ENCODE measurements at places on chromosomes 4 and X.

GRCh38 chr4:147550626-147551246 lies 66.5 kb upstream of the TMEM184C start:
- no peak for DNase-seq

- DNase-seq = peak; percentile 4
These were observed 1.8 kb downstream of the SEPTIN6 start for GRCh38 chrX:119690921-119691716.

DNA sequence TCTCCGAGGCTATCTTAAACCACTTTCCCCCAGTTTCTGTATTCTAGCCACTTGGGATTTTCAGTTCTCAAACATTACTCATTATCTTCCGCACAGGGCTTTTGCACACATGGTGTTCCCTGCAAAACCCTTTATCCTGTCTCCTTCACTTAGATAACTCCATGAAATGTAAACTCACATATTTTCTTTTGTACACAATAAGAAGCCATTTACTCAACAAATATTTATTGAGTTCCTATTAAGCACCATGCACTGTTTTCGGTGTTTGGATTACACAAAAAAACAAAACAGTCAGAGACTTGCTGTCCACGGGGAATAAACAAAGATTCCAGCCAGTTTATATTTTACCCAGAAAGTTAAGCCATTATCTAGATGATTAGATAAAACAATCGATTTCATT lies 42.5 kb upstream of the UNC5C start:
- no peak for DNase-seq

DNA sequence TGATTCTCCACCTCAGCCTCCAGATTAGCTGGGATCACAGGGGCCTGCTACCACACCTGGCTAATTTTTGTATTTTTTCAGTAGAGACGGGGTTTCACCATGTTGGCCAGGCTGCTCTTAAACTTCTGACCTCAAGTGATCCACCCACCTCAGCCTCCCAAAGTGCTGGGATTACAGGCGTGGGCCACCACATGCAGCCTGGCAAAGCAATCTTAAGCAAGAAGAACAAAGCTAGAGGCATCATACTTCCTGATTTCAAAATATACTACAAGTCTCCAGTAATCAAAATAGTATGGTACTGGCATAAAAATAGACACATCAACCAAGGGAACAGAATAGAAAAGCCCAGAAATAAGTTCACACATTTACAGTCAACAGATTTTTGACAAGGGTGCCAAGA lies 12.8 kb upstream of the F8A1 start:
- DNase-seq = no peak

DNA sequence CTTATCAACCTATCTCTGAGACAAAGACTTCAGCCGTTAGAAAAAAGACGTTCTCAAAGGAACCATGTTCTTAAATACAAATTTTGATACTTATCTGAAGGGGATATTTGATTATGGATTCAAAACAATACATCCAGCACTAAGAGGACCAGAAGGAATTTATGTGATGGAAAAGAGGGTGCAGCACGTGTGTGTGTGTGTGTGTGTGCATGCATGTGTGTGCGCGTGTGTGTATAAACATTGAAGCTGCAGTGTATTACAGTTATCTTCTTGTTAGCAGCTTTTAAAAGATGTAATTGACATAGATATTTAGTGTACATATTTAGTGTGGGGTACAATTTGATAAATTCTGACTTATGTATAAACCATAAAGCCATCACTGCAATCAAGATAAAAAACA lies 44.9 kb downstream of the ANK2 start:
- no peak for DNase-seq

- no peak for DNase-seq
These were observed 23.2 kb downstream of the SMIM43 start for GRCh38 chr4:121741751-121742150.

DNA sequence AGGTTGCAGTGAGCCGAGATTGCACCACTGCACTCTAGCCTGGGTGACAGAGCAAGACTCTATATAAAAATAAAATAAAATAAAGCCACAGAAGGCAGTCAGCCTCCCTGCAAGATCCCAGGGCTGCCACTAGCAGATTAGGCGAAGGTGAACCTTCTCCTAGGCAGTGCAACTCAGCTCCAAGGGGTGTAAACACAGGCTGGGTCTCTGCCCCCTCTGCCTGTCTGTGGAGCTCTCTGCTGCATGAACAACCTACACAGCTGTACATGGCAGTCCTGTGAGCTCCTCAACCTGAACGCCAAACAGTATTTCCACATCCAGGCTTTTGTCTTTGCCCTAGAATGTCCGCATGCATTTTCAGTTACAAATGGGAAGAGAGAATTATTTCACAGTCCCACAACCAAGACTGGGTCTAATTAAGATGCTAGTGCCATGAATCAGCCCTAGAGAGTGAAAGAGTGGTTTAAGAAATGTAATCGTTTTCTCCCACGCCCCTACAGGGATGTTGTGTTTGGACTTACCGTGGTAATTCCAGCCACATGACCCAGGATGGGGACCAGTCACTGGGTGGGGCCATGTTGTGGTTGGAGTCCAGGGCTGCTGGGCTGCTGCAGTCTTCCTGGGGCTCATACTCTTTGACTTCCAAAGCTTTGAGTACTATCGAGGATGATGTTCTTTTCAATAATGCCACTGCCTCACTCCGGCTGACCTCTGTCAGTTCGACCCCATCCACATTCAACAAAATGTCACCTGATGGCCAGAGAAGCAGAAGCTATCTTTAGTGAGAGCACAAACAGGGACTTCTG lies 99.0 kb downstream of the FIP1L1 start:
- no peak for DNase-seq

DNA sequence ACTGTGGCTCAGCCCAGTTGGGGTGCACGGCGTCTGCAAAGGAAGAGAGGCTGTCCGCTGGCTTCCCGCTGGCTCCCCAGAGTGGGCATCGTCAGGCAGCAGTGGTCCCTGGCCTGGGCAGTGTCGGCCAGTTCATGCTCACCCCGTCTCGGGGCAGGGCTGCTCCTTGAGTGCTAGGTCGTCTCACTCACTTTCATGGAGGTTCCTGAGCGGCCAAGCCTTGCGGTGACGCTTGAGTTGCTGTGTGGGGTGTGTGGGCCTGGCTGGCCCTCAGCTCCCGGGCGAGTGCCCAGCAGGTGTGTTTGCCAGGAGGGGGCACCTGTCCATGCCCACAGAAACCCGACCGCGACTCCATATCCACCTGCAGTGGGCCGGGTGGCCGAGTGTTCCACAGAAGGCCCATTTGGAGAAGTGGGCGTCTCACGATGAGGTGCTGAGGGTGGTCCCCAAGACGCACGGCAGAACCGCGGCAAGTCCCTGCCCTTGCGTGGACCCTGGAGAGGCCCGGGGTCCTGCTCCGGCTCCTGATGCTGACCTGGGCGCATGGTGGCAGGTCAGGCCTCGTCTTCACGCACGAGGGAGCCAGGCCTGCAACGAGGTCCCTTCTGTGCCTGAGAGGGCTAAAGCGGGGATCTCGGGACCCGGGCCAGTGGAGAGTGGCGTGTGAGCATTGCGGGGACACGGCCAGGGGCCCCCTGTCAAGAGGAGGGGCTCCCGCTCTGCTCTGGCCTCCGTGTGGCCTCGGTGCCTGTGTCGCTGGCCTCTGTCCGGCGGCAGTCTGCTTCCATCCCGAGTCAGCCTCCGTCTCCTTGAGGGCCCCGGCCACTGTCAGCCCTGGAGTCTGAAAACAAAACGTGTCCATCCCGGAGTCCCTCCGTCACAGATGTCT lies 18.5 kb upstream of the UVSSA start:
- no peak for DNase-seq

DNA sequence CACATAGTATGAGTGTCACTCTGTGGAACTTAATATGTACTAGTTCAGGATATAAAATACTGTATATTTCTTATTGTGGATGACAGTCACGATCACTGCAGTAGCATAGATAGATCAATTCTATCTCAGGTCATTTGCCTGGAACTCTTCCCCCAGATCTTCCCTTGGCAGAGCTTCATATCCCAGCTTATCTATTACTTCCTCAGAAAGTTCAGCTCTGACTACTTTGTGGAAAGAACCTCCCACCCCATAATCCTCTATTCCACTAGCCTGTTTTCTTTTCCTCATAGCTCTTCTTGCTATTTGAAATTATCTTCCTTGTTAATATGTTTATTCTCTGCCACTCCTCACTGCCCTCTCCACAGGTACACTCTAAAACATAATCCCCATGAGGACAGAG lies 10.9 kb downstream of the FAM241A start:
- DNase-seq = no peak

DNA sequence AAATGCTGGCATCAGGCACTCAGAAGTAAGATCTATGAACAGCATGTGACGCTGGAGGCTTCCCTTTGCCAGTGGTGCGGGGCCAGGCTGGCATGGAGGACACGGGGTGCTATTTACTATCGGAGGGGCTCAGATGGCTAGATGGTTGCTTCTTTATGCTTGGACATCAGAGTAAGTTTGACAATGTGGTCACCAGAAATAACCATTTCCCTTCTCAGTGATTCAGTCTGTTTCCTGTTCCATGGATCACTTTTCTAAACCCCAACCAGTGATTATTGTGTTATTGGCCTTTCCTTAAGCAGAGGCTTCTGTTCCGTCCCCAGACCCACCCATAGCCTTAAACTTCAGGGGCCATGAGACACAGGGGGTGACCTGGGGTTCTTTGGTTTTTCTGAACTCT lies 55.4 kb upstream of the DHX15 start:
- DNase-seq = no peak

DNA sequence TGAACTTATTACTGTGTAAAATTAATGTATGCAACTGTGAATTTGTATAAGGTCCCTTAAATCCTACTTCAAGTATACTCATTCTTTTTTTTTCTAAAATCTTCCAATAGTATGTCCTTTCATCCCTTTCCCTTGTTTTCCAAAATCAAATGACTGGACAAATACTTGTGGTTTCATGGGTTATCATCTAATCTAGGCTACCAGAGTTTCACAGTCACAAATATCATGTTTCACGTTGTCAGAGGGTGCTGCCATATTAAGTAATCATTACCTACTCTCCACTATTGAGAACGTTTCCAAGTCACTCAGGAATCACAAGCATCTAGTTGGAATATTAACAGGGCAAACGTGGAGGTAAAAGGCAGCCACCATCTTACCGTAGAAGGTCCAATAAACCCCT lies 1235.0 kb upstream of the TENM3 start:
- DNase-seq = no peak

DNA sequence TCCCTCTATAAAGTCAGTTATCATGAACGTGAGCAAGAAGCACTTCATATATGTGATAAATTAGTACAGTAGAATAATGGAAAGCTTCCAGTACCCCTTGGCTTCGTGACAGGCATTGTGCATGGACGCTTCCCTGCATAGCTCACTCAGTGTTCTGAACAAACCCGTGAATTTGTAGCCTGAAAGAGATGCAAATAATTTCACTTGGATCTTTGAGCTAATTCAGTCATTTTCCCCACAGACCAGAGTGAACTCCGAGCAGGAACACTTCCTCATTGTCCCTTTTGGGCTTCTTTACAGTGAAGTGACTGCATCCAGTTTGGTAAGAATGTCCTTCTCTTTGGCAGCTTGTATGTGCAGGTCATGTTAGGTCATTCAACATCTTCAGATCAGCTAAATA lies 50.1 kb downstream of the ADD1 start:
- no peak for DNase-seq

DNA sequence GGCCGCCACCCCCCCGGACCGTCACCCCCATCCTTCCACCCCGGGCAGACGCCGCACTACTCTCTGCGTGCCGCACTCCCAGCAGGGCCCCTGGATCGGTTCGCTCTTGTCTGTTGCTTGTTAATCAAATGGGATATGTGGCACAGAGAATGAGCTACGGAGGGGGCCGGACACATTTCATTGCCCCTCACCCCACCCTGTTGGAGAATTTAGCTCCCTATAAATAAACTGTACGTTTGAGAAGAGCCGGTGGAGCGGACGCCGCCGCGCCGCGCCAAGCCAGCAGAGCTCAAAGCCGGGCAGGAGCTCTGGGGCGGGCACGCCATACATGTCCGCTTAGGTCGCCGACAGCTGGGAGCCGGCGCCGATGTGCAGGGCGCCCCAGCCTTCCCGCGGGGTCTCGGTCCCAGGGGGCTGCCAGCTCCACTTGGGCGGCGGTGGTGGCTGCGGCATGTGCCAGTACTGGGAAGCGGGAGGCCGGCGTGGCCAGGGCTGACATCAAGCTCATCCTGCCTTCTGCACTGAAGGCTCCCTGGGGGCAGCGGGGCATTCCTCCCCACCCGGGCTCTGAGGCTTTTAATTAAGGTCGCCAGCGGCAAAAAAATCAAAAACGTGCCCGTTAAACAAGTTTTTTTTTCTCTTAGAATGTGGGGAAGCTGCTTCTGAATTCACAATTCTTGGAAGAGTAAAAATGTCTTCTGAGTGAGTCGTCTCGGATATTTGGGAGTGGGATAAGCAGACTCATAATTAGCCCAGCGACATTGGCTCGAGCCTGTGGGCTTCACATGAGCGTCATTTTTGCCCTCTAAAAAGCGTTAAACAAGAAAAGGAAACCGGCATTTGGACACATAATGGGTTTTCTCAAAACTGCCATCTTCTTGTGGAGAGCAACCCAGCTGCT lies 1.1 kb upstream of the PCDH19 start:
- no peak for DNase-seq

DNA sequence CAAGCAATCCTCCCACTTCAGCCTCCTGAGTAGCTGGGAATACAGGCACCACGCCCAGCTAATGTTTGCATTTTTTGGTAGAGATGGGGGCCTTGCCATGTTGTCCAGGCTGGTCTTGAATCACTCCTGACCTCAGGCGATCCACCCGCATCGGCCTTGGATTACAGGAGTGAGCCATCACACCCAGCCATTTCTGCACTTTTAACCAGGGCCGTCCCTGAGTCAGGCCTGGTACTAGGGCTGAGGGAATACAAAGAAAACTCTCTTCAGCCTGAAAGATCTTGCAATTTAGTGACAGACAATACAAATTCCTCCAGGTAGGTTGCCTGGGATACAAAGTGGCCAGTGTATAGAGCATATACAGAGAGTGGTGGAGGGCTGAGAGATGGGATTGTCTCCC lies 65.8 kb downstream of the BCOR start:
- DNase-seq = no peak

DNA sequence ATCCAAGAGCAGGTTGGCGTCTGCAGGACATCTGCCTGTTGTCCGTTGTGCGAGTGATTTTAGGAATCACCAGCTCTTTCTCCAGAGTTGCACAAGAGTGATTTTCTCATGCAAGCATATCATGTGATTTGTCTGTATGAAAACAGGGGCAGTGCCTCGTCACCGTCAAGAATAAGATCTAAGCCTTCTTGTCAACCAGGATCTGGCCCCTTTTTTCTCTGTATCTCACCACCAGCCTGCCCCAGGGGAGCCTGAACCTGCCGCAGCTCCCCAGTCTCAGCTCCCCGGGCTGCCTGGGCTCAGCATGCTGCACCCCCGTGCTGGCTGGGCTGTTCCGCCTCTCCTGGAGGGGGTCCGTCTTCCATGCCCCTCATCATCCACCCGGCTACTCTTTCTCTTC lies 90.5 kb downstream of the STOX2 start:
- no peak for DNase-seq

DNA sequence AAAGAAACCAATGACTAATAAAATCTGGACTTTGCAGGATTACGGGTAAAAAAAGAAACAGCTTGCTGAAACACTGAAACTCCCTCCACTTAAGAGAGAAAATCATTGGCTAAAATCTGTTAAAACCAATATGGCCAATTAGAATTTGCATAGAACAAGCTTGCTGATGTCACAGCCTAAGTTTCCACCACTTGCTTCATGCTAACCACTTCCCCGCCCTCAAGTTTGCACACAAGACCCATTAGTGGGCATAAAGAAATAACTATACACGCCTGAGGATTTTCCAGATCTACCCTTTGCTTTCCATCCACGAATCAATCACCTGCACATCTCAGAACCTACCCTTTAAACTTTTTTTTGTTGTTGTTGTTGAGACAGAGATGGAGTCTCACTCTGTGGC lies 42.7 kb upstream of the PHEX start:
- DNase-seq = no peak

GRCh38 chr4:55311792-55312488 lies 34.1 kb upstream of the SRD5A3 start:
- no peak for DNase-seq
